ENCODE measurements at places on chromosomes 6 and 20.

DNA sequence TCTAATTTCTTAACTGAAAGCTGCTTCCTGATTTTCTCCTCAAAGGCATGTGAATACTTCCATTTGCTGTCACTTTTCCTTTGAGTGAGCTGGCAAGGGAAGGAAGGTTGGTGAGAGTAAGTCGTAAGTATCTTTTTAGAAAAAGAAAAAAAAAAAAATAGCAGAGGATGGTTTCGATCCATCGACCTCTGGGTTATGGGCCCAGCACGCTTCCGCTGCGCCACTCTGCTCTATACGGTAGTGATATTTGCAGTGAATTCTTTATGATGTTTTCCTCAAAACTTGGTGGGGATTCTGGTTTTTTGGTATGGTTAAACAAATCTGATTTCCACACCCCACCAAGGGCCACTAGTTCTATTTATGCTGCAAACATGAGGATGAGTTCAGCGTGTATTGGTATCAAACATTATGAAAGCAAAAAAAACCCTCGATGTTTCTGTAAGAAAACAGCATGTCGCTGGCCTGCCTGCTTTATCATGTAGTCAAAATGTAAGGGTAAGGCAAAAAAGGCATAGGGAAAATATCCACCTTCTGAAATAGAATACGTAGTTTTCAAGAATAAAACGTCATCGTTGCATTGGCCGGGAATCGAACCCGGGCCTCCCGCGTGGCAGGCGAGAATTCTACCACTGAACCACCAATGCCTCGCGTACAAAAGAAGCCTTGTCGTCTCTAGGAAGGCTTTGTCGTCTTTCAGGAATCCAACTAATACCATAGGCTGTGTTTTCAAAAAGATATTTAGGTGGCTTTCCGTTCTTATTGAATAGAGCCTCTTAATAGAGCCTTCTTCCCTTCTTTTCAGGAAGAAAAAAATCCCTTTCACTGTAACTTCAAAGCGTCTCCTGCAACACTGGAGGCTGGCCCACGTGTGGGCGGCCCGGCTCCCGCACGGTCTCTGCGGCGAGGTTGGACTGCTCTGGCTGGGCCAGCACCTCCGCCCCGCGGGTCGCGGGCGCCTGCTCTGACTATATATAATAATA is 9.6 kb downstream of the OR2B2 start:
- peak; percentile 86 for DNase-seq

GRCh38 chr20:37228082-37228481 is 33.5 kb downstream of the GHRH start:
- no peak for DNase-seq

DNA sequence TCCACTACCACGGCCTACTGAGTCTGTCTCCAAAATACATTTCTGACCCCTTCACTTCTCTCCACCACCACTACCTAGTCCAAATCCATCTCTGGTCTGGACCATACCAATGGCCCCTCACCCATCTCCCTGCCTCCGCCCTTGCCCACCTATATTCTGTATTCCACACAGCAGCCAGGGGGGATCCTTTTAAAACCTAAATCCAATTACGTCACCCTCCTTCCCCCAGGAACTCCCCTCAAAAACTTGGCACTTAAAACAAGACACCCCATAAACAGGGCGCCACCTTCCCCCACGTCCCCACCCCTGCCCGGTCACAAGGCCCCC is 680 bp downstream of the PDRG1 start:
- DNase-seq, result no peak

DNA sequence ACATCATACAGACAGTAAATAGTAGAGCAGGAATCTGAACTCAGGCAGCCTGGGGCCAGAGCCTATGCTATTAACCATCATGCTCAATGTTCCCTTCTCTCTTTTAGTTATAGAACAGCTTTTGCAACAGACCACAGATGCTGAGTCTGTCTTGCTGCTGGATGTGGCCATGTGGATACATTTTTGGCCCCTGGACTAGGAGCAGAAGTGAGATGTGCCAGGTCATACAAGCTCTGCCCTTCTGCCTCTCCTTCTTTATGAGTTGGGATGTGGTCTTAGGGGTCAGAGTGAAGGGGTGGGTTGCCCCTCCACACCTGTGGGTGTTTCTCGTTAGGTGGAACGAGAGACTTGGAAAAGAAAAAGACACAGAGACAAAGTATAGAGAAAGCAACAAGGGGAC is 14.6 kb upstream of the AARS2 start:
- DNase-seq, result no peak

All from activated CD8-positive, alpha-beta memory T cell treated with anti-CD3 and anti-CD28 coated beads, Interleukin-2, amount 50 U/mL, for 4 hours (primary cell).